ENCODE measurements at places on chromosomes 7 and 10. TPM values are rescaled to one million over a fixed set of nuclear protein-coding genes. Genes with fewer than 3 reads are reported as not detected.

Gene CYP3A4
- not detected for total RNA-seq

Gene BTBD16
- total RNA-seq = 0.16 TPM

Gene ADGRA1
- 5.4 TPM for total RNA-seq

Gene STAG3
- 0.55 TPM for total RNA-seq

Gene TSPAN15
- total RNA-seq = 28.1 TPM

Gene GPNMB
- total RNA-seq = 110 TPM

Gene PALD1
- total RNA-seq = 11.7 TPM

Gene WIPF3
- 2.7 TPM for total RNA-seq
